ENCODE measurements at places on chromosomes 16 and 17. TPM values are rescaled to one million over a fixed set of nuclear protein-coding genes. Genes with fewer than 3 reads are reported as not detected.

GRCh38 chr17:61670691-61671090 lies 79.7 kb upstream of the NACA2 start:
- no peak for DNase-seq

- no peak for DNase-seq
Measured at GRCh38 chr16:80260906-80261311, 279.9 kb upstream of the DYNLRB2 start.

GRCh38 chr16:57939872-57940224 lies 31.1 kb downstream of the CNGB1 start:
- no peak for DNase-seq

GRCh38 chr17:21058098-21058893 lies 15.5 kb upstream of the USP22 start:
- no peak for DNase-seq

GRCh38 chr17:34485999-34486398 lies 93.4 kb upstream of the TMEM132E start:
- no peak for DNase-seq

DNA sequence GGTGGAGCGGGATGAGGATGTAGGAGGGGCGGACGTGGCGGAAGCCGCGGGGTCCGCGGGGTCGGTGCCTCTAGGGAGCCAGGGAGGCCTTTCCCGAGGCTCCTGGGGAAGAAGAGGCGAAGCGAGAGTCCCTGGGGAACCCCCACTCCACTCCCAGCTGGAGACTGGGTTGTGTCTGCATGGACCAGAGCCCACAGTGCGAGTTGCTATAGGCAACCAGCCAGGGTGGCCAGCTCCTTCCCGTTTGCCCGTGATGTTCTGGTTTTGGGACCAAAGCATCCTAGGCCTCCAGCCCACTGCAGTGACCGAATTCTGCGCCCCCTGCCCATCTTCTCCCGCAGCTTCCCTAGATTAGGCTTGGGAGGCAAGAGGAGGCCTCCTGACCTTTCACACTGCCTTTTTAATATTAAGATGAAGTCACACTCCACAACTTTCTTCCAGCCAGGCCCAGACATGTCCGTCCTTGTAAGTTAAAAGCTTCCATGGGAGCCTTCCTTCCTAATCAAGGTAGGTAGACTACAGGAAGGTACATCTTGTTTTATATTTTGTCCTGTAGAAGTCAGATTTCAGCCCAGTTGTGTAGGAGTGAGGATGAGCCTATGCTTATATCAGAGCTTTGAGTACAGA lies 469 bp downstream of the AMZ2 start:
- no peak for DNase-seq

- DNase-seq: no peak
Measured at GRCh38 chr16:1261131-1261892, 5.4 kb downstream of the TPSD1 start.

DNA sequence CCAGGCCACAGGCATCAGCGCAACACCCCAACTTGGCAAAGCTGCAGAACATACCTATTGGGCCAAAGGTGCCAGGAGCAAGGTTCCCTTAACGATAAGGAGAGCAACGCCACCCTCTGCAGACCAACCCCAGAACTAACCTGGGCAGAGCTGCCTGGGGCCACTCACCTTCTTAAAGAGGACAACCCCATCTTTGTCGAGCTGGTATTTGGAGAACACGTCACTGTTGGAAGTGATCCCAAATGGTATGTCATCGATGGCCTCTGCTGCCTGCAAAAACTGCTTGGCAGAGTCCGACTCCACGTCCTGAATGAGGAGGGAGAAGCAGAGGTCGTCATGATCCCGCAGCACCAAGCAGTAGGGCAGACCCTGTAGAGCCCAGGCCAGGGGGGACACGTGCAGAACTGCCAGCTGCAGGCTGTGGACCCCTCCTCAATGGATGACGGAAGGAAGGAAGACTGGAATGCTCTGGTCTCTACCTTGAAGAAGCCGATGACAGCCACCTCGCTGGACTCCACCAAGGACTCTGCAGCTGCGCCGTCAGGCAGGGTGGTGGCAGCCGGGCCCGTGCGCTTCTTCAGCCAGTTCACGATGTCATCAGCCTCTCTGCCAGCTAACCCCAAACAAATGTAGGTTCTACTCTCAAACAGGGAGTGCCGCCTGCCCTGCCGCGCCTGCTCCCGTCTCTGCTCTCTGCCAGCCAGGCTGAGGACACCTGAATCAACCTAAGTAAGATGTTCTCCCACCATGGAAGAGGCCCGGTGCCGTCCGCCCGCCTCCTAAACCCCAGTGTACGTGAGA lies 5.2 kb downstream of the P4HB start:
- peak; percentile 78 for DNase-seq

- no peak for DNase-seq
Measured at GRCh38 chr17:81523402-81524038, 4.7 kb upstream of the FSCN2 start.

- DNase-seq: no peak
Measured at GRCh38 chr17:17254036-17254435, 17.1 kb upstream of the FLCN start.

DNA sequence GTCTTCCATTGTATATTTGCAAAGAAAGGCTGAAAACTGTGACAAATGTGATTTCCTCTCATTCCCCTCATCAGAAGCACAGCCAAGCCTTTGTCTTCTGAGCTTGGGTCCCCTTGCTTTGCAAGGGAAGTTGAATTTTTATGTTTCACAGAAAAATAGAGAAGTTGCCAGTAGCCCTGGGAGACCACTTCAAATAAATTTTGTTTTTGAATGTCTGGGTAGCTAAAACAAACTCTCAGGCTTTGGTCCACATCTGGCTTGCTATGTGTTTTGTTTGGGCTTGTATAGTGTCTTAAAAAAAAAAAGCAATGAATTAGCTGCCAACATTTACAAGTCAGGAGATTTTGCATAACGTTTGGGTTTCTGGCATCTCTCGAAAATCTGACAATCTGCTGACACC lies 24.1 kb downstream of the PIK3R6 start:
- DNase-seq: no peak

GRCh38 chr17:50051082-50051576 lies 4.8 kb upstream of the ITGA3 start:
- no peak for DNase-seq

- DNase-seq: no peak
Measured at GRCh38 chr17:773467-774312, 8.4 kb downstream of the GLOD4 start.

GRCh38 chr17:77496401-77496801 lies 355.6 kb downstream of the SEC14L1 start:
- DNase-seq: peak; percentile 40

DNA sequence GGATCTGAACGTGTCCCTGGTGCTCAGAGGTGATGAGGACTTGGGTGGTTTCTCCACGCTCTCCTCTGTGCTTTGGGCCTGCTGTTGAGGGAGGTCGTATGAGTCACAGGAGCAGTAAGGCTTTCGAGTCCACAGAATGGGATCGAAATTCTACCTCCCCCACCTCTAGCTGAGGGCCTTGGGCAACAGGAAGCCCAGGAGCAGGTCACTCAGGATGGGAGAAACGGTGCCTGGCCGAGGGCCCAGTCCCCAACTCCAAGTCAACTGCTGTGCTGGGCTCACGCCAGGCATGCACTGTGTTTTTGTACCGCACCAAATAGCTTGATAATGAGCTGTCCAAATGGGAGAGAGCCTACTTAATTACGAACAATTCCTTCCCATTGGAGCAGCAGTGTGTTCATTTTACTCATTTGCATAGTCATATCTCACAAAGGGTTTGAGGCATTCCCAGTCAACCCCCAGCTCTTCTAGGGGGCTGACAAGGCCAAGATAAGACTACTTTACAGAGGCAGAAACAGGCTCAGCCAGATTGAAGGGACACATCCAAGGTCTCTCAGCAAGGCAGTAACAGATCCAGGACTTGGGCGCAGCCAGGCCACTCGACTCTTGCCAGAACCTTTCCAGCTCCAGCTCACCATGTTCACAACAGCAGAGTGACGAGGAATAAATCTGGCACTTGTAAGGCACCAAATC lies 53.6 kb downstream of the WNT3 start:
- DNase-seq: peak; percentile 64

DNA sequence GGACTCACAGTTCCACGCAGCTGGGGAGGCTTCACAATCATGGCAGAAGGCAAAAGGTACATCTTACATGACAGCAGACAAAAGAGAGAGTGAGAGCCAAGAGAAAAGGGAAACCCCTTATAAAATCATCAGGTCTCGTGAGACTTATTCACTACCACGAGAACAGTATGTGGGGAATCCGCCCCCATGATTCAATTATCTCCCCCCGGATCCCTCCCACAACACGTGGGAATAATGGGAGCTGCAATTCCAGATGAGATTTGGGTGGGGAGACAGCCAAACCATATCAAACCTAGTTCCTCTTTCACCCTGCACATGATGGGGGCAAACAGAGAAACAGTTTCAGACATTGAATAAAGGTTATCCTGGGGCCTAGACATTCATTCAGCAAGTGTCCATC lies 32.2 kb upstream of the IRX6 start:
- DNase-seq: no peak

DNA sequence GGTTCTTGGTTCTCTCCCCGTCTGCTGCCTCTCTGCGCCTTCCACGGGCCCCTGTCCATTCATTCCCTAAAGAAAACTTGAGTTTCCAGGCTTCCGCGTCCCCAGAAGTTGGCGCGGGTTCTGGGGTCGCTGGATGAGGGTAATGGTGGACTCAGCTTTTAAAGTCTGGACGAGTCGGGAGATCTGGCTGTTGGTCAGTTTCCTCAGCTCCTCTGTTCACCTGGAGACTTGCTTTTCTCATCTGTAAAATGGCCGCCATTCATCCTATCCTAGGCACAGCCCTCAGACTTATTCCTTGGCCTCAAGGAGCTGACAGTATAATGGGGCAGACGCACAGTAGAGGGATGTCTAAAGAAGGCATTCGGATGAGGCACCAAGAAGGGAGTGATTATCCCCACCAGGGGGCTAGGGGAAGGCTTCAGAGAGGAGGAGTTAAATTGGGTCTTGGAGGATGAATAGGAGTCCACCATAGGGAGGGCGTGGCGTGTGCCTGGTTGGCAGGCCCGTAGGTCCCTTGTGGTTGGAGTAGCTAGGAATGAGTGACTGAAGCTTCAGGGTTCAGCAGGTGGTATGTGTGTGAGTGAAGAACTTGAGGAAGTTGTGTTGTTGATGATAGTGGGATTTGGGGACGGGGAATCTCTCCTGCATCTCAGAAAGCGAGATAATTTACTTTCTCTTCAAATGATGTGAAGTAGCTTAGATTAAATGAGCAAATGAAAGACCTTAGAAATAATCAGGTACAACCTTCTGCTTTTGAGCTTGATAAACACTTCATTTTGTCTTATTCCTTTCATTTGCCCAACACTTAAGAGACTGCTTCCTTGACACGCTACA lies 652 bp downstream of the VPS35L start:
- no peak for DNase-seq

DNA sequence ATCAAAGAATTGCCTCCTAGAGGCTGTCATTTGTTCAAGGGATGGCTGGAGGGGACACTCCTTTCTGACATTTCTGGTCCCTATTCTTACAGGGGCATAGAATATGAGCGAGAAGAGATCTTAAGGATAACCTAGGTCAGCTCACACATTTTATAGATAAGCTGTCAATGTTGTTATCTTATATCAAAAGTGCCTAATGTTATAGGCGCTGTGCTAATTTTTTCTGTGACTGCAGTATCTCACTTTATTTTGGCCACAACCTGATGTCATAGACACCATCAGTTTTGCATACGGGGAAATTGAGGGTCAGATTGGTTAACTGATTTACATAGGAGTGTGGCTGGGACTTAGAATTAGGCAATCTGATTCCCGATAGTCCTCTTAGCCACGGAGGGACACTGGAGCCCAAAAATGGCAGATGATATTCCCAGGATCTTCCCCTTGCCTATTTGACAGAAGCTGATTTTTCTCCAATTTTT lies 1.2 kb downstream of the CPD start:
- no peak for DNase-seq

DNA sequence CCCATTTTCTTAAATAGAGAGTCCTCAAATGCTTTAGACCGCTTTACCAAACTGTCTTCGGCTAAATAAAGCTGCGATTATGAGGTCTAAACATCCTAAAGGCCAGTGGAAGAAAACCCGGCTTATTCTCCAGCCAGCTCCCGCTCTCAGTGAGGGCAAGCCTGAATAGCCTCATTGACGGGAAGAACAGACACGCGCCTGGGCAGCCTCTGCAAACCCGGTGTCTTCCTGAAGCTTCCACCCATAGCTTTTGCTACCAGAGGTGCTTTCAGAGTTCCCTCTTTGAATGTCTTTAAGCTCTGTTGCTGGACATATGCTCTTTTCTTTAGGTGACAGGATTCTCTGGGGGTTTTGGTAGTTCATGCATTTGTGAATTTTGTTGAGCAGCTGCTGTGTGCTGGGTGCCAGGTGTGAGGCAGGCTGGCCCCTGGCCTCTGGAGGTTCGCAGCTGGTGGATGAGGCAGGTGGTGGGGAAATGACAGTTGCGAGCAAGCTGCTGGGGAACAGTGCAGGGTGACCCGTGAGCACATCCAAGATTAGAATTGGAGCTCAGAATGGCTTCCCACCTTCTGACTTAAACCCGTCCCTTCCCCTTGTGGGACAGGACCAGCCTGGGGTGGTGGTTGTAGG lies 44.7 kb downstream of the CRISPLD2 start:
- DNase-seq: no peak

DNA sequence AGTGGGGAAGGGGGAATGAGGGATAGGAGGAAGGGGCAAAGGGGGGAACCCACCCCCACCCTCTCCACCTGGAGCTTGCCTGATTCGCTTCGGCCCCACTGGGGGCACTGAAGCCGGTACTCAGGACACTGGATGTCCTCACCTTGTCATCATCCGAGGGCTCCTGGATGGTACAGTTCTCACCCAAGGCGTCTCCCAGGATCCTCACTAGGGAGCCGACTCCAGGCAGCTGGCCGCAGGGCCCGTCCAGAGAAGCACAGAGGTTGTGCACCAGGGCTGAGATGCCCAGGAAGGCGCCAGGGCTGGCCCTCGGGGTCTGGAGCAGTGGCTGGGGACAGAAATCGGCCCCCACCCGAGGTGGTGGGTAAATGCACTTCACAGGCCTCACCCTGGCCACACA lies 92.3 kb downstream of the LITAF start:
- no peak for DNase-seq

- DNase-seq: no peak
Measured at GRCh38 chr16:83397601-83398291, 410.0 kb upstream of the HSBP1 start.

DNA sequence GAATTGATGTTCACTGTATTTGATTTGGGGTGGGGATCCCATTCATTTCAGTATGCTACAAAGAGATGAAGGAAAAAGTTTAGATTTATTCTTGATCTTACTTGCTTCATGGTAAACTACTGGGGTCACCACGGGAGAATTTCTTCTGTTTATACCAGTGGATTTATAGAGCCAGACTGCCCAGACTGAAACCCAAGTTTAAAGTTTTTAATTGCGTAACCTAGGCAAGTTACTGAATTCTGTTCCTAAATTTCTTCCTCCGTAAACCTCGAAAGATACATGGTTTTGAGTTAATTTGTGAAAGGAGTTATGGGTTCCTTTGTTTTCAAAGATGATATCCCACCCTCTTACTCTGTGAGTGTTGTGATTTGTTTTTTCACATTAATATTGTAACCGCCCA lies 26.4 kb downstream of the PIGL start:
- DNase-seq: no peak

KRT32 gene
- not detected for total RNA-seq

SLC5A2 gene
- total RNA-seq: 0.15 TPM

SLFN13 gene
- 1.6 TPM for total RNA-seq

CCDC43 gene
- 5.6 TPM for total RNA-seq

TBC1D3E gene
- total RNA-seq: not detected

TM4SF5 gene
- total RNA-seq: 79.0 TPM

TLCD2 gene
- 4.2 TPM for total RNA-seq

GPT2 gene
- 84.6 TPM for total RNA-seq

CSH2 gene
- not detected for total RNA-seq

SKAP1 gene
- total RNA-seq: 20.9 TPM

SLC22A31 gene
- 0.30 TPM for total RNA-seq

ANKRD11 gene
- total RNA-seq: 50.7 TPM

SECTM1 gene
- total RNA-seq: 3.0 TPM

TPSD1 gene
- not detected for total RNA-seq

P2RX1 gene
- 0.13 TPM for total RNA-seq
